Colonic mucosa (tissue), 4 donors: ENCODE measurements at places on chromosomes 7 and 10.

- H3K36me3 ChIP-seq, result no peaks in the 10 kb centered on the region
- peak; percentile 41 for DNase-seq
- H3K27me3 ChIP-seq, result no peaks in the 10 kb centered on the region
- peak overlapping the region; percentile 62 for H3K27ac ChIP-seq
- H3K4me1 ChIP-seq, result peaks cover 24% of the 10 kb centered on the region
- H3K4me3 ChIP-seq, result no peak overlapping the region
Measured at GRCh38 chr10:95275726-95276366, 15.0 kb downstream of the PDLIM1 start.

DNA sequence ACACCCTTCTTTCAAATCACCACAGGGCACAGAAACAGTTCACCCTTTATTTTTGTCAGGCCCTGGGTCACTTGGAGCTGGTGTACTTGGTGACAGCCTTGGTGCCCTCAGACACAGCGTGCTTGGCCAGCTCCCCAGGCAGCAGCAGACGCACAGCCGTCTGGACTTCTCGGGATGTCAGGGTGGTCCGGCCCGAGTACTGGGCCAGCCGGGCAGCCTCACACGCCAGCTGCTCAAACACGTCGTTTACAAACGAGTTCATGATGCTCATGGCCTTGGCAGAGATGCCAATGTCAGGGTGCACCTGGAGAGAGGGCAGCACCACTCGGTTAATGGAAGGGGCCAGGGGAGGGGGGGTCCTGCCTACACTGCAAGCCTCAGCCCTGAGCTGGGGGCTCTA, 2.5 kb downstream of the H2BK1 start:
- no peaks in the 10 kb centered on the region for H3K27me3 ChIP-seq
- H3K36me3 ChIP-seq, result no peaks in the 10 kb centered on the region
- H3K4me3 ChIP-seq, result no peak overlapping the region
- no peak overlapping the region for H3K27ac ChIP-seq
- no peaks in the 10 kb centered on the region for H3K4me1 ChIP-seq

GRCh38 chr7:43502941-43503340, 80.0 kb upstream of the STK17A start:
- no peak overlapping the region for H3K4me3 ChIP-seq
- H3K36me3 ChIP-seq, result no peaks in the 10 kb centered on the region
- H3K27ac ChIP-seq, result no peak overlapping the region
- no peak for DNase-seq
- H3K27me3 ChIP-seq, result no peaks in the 10 kb centered on the region

DNA sequence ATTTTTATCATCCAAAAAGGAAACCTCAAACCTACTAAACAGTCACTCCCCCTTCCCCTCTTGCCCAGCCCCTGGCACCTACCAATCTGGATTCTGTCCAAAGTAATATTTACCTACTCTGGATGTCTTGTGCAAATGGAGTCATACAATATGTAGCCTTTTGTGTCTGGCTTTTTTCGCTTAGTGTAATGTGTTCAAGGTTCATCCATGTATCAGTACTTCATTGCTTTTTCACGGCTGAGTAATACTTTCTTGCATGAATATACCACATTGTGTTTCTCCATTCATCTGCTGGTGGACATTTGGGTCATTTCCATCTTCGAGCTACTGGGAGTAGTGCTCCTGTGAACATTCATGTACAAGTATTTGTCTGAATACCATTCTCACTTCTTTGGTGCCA, 113.6 kb downstream of the EEPD1 start:
- H3K4me1 ChIP-seq, result peaks cover 29% of the 10 kb centered on the region
- no peaks in the 10 kb centered on the region for H3K27me3 ChIP-seq
- no peak overlapping the region for H3K4me3 ChIP-seq
- H3K36me3 ChIP-seq, result no peaks in the 10 kb centered on the region
